Astrocyte of the cerebellum (primary cell): ENCODE measurements at places on chromosomes 2 and 18.

- no peak for DNase-seq
Measured at GRCh38 chr2:29394311-29394980, 279.2 kb downstream of the CLIP4 start.

DNA sequence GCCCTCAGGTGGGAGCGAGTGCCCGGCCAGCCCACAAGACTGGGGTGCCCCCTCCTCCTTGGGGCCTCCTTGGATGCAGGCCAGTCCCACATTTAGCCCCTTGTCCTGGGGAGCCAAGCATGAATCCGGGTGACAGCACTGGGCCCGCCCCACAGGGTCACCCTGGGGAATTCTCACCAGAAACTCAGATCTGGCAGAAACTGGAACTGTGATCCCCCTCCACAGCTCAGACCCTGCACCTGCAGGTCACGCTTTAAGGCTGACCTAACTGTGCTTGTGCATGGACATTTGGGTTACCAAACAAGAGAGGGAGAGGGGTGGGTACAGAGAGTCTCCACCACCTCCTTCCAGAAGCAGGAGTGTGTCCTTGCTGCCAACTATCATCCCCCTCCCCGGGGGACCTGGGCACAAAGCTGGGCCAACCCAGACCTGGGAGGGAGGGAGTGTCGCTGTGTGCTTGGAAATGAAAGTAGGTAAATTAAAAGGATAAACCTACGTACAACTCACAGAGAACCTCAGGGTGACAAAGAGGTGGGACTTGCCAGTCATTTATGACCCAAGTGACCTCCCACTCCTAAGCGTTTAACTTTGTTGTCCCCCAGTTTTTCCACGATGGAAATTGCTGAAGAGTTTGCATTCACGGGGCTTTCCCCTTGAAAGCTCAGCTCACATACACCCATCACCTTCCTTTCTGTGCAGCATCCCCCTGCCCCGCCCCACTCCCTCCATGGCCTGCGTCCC is 9.1 kb downstream of the ITM2C start:
- DNase-seq = no peak

DNA sequence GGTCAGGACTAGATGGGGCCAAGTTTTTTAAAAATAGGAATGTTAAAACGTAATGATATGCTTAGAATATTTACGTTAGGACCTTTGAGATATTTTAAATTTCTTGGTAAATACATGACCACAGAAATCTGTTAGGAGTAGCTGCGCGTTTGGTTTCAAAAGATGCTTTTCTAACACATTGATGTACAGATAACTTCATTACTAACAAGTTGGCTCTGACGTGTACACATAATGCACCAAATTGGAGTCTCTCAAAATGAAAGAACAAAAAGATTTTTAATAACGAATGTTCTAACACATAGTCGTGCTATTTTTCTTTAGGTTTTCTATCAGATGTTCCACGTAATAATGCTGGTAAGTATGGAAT is 608 bp downstream of the PHOSPHO2 start:
- no peak for DNase-seq

DNA sequence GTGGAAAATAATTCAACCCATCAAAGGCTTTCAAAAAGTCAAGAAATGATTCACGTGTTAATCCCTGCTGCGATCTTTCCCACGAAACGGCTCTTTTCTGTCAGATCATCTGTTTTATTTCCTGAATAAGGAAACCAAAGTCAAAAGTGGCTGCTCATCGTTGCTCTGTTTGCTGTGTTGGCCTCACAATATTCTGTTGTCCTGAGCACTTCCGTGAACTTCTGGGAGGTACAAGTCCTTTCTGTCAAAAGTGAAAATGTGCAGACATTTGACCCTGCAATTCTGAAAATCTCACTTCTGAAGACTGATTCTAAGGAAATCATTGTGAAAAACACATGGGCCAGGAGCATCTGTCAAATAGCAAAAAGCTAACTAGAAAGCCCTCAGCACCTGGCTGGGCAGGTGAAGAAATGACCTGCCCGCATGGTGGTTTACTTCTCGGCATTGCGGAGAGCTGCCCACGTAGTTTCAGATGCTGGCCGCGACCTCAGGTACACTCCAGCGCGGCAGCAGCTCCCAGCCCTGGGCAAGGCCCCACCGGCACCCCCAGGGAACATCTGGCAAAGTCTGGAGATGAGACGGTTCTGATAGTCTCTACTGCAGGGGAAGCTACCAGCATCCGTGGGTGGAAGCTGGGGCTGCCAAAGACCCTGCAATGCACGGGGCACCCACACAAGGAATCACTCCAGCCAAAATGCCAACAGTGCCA is 31.9 kb upstream of the GPC1 start:
- no peak for DNase-seq

DNA sequence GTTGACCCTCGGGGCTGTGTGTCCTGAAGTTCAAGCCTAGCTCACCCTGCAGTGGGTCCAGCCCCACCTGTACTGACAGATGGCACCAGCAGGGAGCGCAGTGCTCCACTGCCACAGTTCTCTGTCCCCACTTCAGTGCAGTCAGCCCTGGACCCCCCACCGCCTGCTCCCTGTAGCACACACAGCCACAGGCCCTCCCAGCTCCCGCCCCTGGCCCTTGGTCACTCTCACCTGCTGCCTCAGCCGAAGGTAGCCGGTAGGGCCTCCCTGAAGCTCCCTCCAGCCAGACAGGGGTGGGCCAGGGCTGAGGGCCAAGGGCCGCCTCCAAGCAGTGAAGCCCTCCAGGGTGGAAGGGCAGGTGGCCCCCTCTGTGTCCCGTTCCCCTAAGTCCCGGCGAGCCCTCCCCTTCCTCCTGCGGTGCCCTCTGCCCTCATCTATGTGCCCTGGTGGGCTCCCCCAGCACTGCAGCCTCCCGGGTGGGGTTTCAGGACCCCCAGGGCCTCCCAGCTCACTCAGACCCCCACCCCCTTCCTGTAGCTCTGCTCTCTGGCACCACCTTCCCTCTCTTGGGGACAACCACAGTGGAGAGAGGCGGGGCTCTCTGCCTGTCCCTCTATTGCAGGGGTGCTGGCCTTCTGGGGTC is 10.8 kb upstream of the ALPP start:
- no peak for DNase-seq

DNA sequence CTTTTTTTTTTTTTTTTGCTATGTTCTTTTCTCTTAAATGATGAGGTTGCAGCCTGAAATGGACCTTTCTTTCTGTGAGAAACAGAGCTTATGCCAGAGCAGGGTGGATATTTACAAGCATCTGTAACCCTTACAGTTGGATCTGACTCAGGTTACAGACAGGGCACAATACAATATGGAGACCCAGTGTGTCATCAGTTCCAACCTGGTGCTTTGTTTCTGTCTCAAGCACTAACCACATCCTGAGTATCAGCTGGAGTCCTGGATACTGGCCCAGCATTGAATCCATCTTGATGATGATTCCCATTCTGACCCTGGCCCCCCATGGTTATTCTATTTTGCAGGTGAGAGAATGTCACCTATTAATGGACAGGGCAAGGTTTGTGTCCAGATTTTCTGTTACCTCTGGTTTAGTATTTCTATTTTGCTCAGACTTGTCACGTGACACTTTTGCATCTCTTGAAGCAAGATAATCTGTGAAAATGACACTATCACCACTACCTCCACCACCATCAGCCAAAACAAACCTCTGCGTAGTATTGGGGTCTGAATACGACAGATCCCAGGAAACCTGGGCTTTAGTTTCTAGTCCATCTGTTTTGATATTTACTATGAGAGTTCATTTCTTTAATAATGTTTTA is 174.0 kb downstream of the CCDC85A start:
- DNase-seq = peak; percentile 63

DNA sequence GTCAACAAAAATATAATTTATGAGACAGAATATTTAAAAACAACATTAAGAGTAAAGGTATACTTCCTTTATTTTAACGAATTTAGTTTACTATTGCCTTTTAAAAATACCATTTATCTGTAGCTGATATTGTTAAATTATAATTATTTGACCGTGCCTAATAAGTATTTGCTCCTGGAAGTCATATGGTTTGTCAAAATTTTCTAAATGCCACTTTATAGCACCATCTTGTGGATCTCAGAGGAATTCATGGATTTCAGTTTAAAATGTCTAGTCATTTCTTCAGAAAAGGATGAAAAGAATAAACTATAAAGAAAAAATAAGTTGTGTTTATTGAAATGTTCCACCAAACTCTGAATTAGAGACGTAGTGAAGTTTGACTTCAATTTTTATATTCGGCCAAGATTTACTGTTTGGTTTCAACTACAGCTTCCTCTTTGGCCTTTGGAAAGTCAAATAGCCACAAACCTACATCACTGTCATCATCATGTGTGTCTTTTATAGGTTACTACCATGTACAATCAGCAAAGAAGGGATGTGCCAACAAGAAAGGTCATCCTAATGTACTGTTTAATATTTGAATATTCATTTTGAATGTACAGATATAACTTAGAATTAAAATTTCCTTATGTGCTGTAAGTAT is 10.3 kb upstream of the FTCDNL1 start:
- no peak for DNase-seq

DNA sequence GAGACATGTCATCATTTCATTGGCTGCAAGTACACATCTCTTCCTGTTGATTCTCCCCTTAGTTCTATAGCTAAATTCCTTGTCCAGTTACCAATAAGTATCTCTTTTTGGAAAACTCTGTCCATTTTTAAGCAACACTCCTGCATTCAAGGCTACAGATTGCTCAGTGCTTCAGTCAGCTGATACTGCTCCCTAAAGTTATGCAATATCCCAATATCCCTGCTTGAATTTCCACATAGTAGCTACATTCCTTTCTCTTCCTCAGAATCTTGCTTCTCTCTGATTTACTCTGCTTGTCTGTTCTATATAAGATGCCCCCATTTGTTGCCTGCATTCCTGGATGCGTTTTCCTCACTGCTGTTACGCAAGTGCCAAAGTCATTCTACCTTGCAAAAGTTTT is 109.8 kb downstream of the PARD3B start:
- no peak for DNase-seq

DNA sequence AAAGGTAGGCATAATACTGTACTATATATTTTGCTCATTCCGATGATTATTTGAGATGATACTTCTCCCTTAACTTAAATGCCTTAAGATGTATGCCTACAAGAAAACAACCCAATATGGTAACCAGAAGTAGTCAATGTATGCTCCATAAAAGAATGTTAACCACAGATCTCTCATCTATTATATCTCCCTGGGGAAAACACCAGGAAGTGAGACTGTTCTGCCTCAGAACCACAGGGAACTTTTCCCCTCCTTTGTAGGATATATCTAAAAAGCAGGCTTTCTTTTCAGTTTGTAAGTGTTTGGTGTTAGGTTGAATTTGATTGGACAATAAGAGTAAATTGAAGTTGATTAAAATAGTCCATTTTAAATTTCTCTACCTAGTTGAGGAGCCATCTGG is 1160.5 kb upstream of the NXPH2 start:
- no peak for DNase-seq

GRCh38 chr2:53632714-53633113 is 134.9 kb upstream of the CHAC2 start:
- peak; percentile 97 for DNase-seq

GRCh38 chr2:168671932-168672331 is 130.5 kb upstream of the NOSTRIN start:
- DNase-seq = no peak

GRCh38 chr18:68935686-68936085 is 137.8 kb downstream of the CCDC102B start:
- no peak for DNase-seq

DNA sequence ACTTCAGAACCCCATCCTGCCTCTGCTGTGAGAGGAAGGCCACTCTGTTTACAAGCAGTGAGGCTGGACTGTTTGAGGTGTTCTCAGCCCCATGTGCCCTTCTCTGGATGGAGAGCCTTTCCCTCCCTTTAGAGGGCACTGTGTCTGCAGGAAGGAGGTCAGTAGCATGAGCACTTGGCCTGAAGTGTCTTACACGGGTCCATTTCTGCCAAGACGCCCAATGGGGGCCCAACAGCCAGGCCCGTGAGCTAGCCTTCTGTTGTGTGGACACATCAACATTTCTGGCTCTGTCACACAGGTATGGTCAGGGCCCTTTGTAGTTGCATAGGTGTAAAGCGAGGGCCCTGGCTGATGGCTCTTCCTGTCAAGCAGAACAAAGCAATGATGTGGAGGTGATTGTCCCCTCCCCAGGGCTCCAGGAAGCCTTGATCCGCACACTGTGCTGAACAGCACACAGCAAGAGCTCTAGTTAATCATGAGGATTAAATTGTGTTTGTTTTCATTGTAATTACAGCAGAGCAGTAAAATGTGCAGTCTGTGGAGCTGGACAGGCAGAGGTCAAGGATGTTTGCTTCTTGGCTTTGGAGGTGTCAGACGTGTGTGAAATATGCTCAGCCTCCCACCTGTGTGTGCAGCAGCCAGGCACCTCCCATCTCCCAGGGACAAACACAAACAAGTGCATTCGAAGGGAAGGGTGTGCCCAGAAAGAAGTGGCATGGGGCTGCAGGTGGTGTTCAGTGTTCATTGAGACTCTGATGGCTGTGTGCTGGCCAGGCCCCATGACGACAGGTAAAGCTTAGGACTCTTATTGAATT is 132.1 kb downstream of the SH3RF3 start:
- DNase-seq = no peak

- DNase-seq = no peak
Measured at GRCh38 chr18:25177631-25178030, 174.3 kb downstream of the ZNF521 start.

DNA sequence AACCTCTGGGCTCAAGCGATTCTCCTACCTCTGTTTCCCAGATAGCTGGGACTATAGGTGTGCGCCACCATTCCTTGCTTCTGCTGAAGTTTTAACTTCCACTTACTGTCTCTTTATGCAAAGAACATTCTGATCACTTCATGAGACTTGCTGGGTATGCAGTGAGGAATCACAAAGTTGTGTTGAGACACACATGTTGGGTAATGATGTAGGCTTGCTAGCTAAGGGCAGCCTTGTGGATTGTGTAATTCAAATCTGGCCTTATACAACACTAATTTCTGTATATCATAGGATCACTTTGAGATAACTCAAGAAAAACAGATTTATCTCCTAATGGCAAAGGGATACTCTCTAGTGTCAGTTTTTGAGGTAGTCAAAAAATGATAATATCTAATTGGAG is 24.2 kb downstream of the XRCC5 start:
- DNase-seq = no peak

GRCh38 chr2:97546711-97547110 is 43.0 kb downstream of the ANKRD36B start:
- DNase-seq = no peak
